ENCODE measurements at places on chromosomes 5 and 9.

- DNase-seq: no peak
These were observed 225.3 kb downstream of the AGTPBP1 start for GRCh38 chr9:85516455-85516854.

- no peak for DNase-seq
These were observed 2.1 kb downstream of the ZDHHC21 start for GRCh38 chr9:14690948-14691730.

DNA sequence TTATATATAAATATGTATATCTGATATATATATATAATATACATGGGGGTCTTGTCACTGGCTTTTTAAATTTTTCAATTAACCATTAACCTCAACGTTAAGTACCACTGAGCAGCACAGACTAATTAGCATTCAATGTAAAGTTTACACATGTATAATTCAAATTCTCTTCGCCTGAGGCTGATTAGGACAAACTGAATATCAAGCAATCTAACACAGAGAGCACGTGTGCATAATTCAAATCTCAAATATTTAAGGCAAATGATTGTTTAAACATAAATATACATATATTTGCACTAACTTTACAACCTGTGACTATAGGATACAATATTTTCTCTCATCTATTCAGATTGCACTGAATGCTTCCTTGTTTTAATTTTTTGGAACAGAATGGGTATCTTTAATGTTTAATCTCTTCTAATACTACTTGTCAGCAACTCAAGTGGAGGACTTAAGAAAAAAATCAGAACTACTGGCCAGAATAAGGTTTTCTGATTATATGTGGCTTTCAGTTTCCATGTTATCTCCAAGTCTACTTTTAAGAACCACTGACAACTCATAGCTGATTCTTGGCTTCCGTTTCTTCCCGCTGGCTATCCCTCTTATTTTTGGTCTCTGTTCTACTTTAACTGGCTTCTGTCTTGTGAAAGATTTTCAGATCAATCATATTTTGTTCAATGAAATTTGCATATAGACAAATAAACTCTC is 204.8 kb downstream of the MLLT3 start:
- DNase-seq: no peak

GRCh38 chr5:158869092-158869491 is 230.6 kb downstream of the EBF1 start:
- DNase-seq: no peak

- peak; percentile 40 for DNase-seq
These were observed 74.3 kb downstream of the SEC61B start for GRCh38 chr9:99296291-99296951.

GRCh38 chr5:133455676-133456075 is 156.7 kb downstream of the FSTL4 start:
- DNase-seq: no peak

GRCh38 chr9:93077367-93077766 is 18.6 kb upstream of the CARD19 start:
- DNase-seq: no peak

- DNase-seq: no peak
These were observed 49.6 kb downstream of the KCNN2 start for GRCh38 chr5:114411380-114411931.

- DNase-seq: no peak
These were observed 16.1 kb upstream of the ARHGAP26 start for GRCh38 chr5:142754031-142754430.

GRCh38 chr9:29078063-29078666 is 1504.9 kb upstream of the C9orf72 start:
- DNase-seq: peak; percentile 49

DNA sequence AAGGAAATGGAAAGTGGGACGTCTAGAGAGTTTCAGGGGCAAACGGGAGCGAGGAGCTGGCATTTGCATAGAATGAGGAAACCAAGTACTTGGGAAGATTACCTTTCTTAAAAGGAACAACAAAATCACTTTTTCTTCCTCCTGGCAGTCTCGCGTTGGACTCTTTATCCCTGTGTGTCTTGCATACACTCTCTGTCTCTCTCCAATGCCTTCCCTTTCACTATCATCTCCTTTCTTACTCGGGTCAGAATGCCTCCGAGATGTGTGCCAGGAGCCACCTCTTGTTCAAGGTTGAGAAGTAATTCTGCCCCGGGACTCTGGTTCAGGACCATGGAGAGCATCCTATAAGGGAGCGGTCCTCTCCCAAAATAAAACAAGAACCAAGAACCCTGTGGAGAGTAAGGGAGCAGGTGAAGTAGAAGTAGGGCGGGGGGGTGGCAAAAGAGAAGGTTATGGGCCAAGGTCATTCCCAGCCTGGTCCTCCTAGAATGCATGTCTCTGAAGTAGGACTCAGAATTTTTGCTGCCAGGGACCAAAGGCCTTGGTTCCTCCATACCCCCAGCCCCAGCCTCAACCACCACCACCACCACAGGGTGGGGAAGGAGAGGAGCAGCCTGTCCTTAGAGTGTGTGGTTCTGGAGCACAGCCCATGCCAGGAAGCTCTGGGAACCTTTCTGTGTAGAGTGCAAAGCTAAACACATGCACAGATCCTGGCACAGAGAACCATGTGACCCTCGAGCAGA is 72.1 kb upstream of the ARAP3 start:
- DNase-seq: peak; percentile 39

All from fibroblast of skin of right biceps (primary cell).